ENCODE measurements at places on chromosomes 3 and 15. TPM values are rescaled to one million over a fixed set of nuclear protein-coding genes. Genes with fewer than 3 reads are reported as not detected.

Gene ALDH1A2
- total RNA-seq = 22.9 TPM

Gene NANOGP8
- total RNA-seq = not detected

Gene CTNNB1
- total RNA-seq = 171 TPM

Gene PLCB2
- total RNA-seq = 4.6 TPM

Gene NOX5
- not detected for total RNA-seq

Gene CCR9
- total RNA-seq = not detected

Gene LINGO1
- 3.0 TPM for total RNA-seq

- no peak for DNase-seq
These were observed 514.1 kb downstream of the ROBO1 start for GRCh38 chr3:79253704-79254103.

- peak; percentile 51 for DNase-seq
These were observed 81.9 kb upstream of the PLXNA1 start for GRCh38 chr3:126900859-126901540.

GRCh38 chr15:70382009-70382749, 284.5 kb upstream of the TLE3 start:
- no peak for DNase-seq

- no peak for DNase-seq
These were observed 62.7 kb downstream of the MEF2A start for GRCh38 chr15:99628374-99629001.

GRCh38 chr3:117719316-117719926, 1009.8 kb downstream of the TUSC7 start:
- no peak for DNase-seq

DNA sequence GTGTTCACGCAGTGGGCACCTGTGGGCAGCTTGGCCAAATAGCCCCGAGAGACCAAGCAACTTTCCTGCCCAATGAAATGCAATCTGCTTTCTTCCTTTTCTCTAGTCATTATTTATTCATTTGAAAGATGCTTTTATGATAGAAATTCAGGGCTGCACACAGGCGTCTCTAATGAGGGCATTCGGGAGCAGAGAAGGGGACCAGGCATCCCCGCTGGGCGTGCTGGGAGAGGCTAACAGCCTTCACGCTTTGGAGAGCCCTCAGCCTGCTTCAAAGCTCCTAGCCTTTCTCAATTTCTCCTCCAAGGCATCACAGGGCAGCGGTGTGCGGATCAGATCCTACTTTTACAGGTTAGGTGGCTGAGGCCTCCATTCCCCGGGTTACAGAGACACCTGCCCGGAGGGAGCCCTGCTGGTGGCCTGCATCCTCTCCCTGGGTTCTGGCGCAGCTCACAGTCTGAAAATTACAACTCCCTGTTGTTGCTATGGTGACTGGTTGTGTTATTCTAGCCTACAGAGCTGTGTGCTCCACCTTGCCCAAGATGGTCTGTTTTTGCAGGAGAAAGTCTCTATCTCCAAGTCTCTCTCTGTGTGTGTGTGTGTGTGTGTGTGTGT, 21.8 kb upstream of the KLF13 start:
- no peak for DNase-seq

DNA sequence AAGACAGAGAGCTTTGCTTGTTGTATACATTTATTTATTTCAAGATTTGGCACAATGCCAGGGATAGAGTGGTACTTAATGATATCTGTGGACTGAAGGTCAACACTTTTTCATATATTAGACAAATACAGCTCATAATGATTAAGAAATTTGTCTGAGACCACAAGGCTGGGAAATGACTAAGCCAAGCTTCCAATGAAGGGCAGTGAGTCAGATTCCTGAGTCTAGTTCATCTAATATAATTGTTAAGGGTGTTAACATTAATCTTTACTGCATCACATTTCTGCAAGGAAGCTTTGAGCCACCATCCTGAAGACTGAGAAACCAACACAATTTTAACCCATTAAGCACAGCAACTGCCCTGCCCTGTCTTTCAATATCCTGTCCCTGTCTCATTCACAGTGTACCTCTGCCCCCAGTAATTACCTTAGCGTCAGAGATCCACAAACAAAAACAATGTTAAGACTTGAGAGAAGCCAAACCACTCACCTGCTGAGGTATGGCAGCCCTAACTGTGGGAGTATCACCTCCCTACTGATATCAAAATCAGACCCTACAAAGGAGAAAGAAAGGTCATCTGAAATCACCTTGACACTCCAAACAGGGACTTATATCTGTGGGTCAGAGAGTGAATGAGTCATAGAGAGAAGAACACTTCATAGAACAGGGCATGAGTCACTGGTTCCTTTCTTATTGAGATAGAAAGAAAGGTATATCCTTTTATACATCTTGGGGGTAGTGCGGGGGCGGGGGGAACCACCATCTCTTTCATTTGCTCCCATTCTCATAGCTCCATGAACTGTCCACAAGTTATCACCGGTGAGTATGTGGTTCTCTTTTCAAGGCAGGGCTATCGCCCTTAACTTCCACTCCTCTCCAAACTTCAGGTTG, 74.7 kb downstream of the MAGI1 start:
- no peak for DNase-seq

DNA sequence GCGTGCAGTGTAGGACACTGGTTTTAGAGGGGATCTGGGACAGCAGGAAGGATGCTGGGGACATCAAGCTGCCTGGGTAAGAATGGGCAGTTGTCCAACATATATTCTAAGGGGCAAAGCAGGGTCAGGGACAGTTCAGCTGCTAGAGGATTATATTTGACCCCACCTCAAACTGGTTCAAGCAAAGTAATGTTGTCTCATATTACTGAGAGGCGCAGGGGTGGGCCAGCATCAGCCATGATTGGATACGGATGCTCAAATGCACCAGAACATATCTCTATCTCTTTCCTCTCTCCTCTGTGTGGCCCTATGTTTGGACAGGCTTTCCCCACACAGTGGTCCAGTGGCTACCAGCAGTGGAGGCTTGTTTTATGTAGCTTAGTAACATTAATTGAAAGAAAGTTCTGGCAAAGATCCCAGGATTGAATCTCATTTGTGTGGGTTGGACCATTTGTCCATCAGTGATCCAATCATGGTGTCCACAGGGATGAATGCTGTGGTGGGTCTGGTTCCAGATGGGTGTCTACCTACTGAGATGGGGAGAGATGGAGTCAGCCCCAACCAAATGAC, 49.8 kb upstream of the RGMA start:
- no peak for DNase-seq

DNA sequence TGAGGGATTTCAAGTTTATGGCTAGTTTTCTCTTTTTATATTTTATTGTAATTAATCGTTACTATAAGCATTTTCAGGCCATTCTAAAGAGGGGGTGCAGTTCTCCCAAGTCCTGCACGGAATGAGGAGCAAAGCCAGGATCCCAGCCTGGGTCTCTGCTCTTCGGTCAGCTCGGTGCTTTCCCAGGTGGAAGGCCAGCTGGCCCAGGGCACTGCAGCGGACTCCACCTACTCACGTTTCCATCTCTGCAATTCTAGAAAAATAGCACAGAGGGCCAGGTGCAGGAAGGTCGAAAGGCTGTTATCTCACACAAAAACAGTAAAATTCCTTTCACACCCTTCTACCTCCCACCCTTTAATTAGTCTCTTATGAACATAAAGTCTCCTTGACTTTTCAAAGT, 59.5 kb upstream of the HES1 start:
- DNase-seq = no peak

DNA sequence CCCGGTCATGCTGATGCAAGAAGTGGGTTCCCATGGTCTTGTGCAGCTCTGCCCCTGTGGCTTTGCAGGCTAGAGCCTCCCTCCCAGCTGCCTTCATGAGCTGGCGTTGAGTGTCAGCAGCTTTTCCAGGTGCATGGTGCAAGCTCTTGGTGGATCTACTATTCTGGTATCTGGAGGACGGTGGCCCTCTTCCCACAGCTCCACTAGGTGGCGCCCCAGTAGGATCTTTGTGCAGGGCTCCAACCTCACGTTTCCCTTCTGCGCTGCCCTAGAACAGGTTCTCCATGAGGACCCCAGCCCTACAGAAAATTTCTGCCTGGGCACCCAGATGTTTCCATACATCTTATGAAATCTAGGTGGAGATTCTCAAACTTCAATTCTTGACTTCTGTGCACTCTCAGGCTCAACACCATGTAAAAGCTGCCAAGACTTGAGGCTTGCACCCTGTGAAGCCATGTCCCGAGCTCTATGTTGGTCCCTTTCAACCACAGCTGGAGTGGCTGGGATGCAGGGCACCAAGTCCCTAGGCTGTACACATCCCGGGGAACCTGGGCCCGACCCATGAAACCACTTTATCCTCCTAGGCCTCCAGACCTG, 238.4 kb upstream of the MDFIC2 start:
- no peak for DNase-seq
